NCI-H187 (cell line): ENCODE measurements at places on chromosomes 11 and 22.

DNA sequence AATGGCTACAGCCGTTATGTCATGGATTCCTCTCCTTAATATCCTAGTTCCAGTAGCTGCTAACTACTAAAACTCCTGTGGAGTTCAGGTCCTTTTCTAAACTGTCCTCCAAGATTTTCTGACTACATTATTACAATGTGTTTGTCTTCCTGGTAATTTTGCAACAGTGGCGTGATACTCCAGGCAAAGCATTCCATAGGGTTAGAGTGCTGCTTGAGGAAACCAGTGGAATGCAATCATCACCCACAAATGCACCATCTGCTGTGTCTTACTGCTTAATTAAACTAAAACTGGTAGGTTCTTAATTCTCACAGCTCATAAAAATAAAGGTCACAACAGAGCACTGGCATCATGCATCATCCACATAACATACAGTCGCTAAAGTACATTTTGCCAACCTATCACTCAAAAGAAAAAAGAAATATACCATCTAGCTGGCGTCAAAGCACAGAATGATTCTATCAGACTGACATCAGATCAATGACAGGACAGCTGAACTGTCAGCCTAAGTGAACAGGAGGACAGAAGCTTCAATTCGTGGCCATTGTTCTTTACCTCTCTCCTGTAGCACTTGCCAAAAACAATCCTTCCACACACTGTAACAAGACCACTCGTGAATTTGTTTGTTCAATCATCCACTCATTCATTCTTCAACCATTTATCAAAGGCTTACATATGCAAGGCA, 182.5 kb downstream of the CADM1 start:
- DNase-seq: no peak

DNA sequence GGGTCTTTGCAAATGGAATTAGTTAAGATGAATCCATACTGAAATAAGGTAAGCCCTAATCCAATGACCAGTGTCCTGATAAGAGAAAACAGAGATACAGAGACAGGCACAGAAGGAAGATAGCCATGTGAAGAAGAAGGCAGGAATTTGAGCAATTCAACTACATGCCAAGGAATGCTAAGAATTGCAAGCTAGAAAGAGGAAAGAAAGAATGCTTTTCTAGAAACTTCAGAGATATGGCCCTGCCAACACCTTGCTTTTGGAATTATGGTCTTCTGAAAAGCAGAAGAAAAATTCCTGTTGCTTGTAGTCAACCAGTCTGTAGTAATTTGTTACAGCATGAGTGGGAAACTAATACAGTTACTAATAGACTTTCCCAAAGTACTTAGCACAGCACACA, 111.3 kb downstream of the SLC17A6 start:
- DNase-seq: no peak

GRCh38 chr11:41446566-41446965, 12.9 kb downstream of the LRRC4C start:
- DNase-seq: no peak

- no peak for DNase-seq
These were observed 39.2 kb upstream of the HMGXB4 start for GRCh38 chr22:35218079-35218478.

DNA sequence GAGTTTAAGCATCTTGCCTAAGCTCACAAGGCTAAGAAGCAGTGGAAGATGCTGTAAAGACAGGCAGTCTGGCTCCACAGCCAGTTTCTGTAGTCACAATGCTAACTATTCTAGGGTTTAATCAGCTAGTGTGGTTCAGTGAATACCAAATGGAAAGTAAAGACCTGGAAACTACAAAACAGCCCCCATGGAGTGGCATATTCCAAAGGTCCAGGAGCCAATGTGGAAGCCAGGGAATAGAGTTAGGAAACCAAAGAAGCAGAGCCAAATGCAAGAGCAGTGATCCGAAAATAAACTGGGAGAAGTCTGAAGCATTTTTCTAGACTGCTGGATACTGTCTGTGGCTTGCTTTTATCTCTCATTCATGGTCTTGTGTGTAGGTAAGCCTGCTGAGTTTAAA, 731.2 kb upstream of the ANO5 start:
- no peak for DNase-seq

DNA sequence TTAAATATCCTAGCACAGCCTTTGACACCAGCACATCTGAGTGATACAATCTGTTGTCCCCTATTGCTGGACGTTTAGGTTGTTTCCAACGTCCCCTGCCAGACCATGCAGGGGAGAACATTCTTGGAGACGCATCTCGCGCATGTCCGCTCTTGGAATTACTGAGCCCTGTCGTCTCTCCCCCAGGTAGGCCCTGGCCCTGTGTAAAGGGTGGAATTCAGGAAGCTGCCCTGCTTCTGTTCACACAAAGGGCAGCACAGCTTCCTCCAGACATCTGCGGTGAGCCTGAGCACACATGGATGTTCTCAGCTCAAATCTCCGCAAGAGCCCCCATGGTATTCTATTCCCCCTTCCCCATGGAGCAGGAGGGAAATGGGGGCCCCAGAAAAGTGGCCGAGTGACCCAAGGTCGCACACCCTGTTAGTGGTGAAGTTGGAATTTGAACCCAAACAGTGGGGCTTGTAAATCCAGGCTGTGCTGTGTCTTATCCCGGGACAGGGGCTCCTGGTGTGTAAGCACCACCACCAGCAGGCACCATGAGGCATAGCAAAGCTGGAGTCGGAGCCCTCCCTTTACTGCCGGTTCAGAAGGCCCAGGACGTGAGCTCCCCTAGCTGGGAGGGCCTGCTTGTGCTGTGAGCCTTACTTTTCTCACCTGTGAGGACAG, 5.0 kb upstream of the FGF19 start:
- DNase-seq: no peak

DNA sequence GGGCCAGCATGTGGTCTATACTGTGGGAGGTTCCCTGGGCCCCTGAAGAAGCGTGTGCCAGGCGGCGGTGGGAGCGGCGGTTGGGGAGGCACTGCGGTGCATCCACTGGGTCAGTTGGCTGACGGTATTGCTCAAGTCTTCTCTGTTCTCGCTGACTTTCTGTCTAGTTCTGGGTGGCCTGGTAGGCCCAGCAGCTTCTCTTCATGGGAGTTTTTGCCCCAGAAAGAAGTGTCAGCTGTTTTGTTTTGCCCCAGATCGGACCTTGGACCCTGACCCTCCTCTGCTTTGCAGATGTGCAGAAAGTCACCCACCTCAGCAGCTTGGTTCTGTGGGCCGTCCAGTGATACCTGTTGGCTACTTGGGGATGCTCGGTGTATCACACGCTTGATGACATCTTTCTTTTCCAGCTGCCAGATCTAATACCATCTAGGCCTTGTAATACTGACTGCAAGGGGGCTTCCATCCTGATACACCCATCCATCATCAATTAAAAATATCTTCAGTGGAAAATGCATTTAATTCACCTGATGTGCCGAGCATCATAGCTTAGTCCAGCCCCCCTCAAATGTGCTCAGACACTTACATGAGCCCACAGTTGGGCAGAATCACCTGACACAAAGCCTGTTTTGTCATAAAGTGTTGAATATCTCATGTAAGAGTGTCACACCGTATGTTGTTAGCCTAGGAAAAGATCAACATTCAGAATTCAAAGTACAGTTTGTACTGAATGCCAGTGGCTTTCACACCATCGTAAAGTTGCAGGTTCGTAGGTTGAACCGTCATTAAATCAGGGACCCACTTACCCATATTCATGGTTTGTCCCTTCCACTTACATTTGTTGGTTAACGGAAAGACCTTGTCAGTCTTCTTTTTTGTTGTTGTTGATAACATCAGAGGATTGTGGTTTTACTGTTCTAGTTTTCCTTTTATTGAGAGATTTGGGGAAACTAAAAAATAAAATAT, 13.9 kb downstream of the ZBED4 start:
- no peak for DNase-seq

DNA sequence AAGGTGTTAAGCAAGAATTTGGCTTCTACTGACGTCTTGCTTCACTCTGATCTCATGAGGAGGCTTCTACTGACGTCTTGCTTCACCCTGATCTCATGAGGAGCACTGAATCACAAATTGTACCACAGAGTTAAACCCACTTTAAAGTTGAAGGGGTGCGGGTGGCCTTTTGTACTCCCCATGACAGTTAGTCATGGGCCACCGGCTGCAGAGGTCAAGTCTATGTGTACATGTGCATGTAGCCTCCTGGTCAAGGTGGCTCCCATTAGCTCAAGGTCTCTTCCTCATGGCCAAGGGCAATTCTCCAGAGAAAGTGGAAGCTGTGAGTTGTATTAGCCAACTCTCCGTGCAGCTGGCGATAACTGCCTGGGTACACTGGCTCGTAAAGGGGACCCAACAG, 23.1 kb upstream of the FZD4 start:
- DNase-seq: no peak

DNA sequence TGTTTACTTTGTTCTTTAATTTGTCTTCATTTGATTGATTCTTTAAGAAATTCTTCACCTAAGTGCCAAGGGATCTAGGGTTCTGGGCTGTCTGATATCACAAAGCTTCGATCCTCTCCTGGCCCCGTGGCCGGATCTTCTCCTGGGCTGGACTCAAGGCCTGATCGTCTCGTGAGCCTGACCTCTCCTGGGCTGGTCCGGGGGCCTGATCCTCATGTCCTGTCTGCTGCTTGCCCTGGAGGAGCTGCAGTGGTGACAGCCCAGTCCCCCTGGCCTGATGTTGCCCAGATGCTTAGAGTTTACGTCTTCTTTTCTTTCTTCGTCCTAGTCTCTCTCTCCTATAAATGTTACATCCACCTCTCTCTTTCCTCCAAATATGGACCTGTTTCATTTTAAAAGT, 3.3 kb downstream of the NADSYN1 start:
- no peak for DNase-seq

- no peak for DNase-seq
These were observed 22.6 kb downstream of the POU2AF3 start for GRCh38 chr11:111320728-111321568.
